ENCODE measurements at places on chromosomes 11 and 22.

DNA sequence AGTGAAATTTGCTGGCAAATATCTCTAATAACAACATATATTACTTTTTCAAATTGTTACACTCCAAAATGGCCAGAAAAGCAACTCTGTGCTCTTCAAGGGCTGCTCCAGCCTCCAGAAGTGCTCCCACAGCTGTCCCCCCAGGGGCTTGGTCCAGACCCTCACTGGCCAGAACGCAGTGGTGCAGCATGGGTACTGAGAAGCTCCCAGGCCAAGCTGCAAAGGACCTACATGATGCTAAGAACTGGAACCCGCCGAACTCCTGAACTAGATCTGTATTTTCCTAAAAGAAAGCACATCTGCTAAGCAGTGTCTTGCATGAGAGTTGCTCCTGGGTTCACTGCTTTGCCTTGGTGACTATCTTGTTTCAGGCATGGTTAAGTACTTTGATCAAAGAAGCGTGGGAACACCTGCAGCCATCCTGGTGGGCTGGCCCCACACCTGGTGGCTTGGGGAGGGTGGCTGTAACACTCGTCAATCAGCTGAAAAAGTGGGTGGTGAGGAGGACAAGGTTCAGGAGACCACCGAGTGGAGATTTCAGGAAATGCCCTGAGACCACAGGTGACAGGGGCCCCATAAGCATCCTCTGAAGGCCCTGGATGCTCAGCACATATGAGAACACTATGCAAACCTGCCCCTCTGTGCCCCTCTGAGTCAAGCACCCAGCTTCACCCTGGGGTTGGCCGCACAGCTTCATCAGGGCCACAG lies 72.7 kb upstream of the PITPNB start:
- no peak for DNase-seq

GRCh38 chr22:32996702-32997101 lies 61.5 kb downstream of the SYN3 start:
- DNase-seq: peak; percentile 85

- DNase-seq: peak; percentile 94
Observed at GRCh38 chr11:2945031-2945756, 16.0 kb upstream of the PHLDA2 start.

DNA sequence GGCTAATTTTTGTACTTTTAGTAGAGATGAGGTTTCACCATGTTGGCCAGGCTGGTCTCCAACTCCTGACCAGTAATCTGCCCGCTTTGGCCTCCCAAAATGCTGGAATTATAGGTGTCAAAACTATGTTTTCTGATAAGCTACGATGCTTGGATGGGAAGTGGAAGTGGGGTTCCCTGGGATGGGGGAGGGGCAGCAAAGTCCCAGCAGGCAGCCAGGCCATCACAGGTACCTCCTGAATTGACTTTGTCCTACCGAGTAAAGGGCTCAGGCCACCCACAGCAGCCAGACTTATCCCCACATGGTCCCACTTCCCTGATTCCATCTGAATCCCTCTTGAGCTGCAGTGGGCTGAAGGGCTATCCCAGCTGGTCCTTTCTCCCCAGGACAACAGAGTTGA lies 6.9 kb downstream of the FTH1 start:
- no peak for DNase-seq

DNA sequence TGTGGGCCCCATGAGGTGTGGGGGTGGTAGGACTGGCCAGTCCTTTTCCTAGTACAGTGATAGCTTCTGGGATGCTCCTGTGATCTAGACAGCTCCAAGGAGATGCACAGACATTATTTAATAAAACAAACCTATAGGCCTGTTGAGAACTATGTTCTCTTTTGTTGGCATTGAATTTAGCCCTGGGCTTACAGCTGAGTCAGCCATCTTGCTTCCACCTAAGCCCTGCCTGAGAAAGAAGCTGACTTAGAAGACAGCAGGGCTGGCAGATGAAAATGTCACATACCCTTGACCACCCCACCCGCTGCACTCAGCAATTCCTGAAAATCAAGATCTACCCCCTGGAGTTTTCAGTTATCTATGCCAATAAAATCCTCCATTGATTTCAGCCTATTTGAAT lies 353.2 kb downstream of the CADM1 start:
- DNase-seq: no peak

GRCh38 chr22:39405346-39406085 lies 5.9 kb downstream of the TAB1 start:
- peak; percentile 51 for DNase-seq

DNA sequence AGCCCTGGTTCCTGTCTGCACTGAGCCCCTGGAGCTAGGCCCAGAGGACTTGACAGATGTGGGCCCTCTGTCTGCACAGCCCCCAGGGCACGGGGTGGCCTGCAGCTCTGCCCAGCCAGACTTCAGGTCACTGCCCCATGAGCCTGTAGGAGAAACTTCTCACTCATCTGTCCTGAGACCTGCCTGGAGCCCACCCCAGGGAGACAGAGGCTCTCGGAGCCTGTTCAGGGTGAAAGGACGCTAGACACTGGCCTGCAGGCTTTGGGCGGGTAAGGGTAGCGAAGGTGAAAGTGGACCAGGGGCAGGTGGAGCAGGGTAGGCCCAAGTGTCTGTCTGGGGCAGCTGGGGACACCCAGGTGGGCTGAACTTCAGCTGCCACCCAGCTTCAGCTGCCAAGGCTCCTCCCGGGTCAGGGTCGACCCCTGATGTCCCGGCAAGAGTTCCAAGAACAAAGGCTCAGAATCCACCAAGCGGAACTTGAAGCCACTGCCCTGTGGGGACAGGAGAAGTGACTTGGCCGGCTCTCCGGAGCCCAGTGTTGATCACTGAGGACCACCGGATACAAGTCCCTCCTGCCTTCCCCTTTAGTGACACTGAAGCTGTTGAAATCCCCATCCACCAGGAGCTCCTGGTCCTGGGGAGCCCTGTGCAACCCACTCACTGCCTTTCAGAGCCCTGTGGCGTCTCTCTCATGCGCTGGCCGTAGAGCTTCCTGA lies 90.3 kb downstream of the KCNQ1 start:
- DNase-seq: peak; percentile 53

DNA sequence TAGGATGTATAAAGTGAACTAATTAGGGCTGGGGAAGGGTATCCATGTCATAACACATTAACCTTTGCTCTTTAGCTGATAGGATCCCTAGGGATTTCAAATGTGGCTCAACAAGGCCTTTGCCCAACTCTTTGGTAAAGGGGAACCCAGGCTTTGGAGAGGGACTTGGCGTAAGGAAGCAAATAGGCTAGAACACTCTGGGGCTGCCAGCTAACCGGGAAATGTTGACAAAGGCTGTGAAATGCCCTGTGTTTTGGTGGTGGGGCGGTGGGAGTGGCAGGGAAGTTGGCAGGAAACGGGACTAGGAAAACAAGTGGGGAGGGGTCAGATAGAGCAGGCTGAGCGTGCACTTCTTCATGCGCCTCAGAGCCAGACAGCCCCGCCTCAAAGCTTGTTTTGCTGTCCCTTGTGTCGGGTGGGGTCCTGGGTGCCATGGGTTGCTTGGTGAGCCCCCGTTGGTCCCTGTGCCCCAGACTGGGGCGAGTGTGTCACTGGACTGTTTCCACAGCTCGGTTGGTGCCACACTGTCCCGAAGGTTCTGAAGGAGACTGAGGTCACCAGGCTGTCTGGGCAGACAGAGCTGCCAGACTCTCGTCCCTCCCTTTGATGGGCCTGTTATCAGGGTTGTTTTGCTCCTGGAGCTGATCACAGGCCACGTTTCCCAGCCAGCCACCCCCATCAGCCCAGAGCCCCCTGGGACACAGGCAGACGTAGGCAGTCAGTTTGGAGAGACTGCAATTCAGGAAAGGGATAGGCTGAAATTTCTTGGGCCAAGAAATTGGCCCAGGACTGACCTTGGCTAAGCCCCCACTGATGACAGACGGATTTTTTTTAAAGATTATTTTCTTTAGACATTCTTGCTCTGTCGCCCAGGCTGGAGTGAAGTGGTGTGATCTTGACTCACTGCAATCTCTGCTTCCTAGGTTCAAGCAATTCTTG lies 19.6 kb downstream of the KCTD21 start:
- peak; percentile 94 for DNase-seq

DNA sequence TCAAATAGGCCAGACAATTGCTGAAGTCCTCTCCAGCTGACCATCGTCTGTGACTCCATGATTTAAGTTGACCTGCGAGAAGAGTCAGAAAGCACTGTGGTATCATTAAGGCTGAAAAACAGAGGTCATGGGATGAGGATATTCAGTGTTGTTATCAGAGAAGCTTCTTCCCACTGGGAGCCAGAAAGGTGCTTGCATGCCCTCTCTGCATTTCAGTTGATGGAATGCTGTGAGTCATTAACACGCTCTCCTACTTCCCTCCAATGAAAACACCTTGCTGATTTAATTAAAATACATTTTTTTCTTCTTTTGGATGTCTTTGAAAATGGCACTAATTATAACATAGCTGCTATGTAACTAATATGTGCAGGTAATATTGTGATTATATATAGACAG lies 667.0 kb downstream of the NTM start:
- no peak for DNase-seq

GRCh38 chr11:116481126-116481675 lies 291.6 kb downstream of the BUD13 start:
- no peak for DNase-seq

- no peak for DNase-seq
Observed at GRCh38 chr11:112004389-112004788, 20.8 kb upstream of the DLAT start.

- no peak for DNase-seq
Observed at GRCh38 chr11:4921796-4922195, 2.3 kb downstream of the OR51G1 start.

- DNase-seq: no peak
Observed at GRCh38 chr22:28279888-28280287, 360.8 kb upstream of the PITPNB start.

- no peak for DNase-seq
Observed at GRCh38 chr11:118216621-118217481, 8.0 kb downstream of the JAML start.

GRCh38 chr22:24474649-24475255 lies 20.4 kb upstream of the UPB1 start:
- DNase-seq: no peak

- DNase-seq: no peak
Observed at GRCh38 chr22:42819412-42820044, 37.5 kb downstream of the ARFGAP3 start.

GRCh38 chr11:83927422-83927821 lies 641.3 kb upstream of the CCDC90B start:
- no peak for DNase-seq

DNA sequence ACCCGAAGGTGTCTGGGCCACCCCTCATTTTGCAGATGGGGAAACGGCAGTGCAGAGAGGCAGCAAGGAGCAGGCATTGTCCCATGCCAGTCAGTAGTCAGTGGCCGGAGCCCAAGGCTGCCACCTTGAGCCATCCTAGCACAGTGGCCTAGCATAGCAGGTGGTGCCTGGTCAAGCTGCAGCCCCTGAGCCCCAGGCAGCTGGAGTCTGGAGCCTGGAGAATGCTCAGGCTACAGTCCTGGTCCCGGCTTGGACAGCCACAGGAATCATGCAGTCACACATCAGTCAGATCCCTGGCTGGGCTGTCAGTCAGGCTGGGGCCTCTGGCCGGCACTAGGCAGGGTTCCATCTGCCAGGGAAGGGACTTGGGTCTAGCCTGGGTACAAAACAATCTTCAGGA lies 18.6 kb downstream of the KCNC1 start:
- DNase-seq: peak; percentile 2

DNA sequence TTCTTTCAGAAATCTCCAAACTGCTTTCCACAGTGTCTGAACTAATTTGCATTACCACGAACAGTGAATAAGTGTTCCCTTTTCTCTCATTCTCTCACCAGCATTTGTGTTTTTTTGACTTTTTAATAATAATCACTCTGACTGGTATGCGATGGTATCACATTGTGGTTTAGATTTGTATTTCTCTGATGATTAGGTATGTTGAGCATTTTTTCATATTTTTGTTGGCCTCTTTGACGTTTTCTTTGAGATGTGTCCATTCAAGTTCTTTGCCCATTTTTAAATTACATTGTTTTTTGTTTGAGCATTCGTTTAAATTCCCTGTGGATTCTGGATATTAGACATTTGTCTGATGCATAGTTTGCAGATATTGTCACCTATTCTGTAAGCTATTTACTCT lies 1639.6 kb upstream of the TENM4 start:
- no peak for DNase-seq

- DNase-seq: no peak
Observed at GRCh38 chr22:22469527-22469926, 39.0 kb downstream of the ZNF280B start.

DNA sequence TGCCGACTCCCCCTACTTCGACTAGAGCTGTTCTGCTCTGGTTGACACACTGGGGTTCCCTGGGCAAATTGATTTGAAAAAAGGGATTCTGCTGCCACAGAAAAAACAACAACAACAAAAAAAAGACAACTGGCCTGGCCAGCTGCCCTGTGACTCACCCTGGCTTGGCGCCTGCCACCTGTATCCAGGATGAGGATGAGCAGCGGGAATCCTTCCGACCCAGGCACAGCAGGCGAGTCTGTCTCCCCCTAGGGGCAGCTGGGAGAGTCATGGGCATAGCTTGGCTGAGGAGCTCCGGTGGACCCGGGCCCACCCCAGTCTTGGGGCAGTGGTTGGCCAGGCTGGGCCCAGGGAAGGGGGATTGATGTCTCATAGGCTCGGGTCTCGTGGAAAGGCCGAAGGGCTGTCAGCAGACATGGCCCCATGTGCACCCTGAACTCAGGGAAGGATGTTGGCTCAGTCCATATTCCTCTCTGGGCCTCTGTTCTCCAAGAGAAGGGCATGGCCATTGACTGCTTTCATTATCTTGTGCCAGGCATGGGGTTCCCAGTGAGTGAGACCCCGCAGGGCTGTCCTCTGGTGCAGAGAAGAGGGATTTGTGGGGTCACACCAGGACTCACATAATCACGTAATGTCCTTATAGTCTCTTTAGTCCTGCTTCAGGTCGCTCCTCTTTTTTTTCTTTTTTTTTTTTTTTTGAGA lies 10.4 kb upstream of the SUN2 start:
- no peak for DNase-seq

DNA sequence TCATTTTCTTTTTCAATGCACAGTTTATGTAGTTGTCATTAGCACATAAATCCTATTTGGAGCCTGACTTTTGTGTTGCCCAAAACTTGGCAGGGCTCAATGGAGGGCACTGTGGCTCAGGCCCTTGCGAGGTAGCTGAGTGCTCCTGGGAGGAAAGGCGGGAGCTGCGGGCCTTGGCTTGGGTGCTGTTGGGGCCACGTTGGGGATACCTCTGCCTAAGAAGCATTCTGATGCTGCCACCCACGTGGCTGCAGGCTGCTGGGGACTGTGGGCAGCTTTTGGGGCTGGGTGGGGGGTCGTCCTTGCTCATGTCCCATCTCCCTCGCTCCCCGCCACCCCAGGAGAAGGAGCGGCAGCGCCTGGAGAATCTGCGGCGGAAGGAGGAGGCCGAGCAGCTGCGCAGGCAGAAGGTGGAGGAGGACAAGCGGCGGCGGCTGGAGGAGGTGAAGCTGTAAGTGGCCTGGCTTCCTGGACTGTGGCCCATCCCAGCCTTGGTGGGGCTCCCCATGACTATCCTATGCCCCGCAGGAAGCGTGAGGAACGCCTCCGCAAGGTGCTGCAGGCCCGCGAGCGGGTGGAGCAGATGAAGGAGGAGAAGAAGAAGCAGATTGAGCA lies 20.9 kb downstream of the INCENP start:
- DNase-seq: no peak

- DNase-seq: no peak
Observed at GRCh38 chr11:11988099-11988651, 20.3 kb downstream of the DKK3 start.

GRCh38 chr11:39678996-39679395 lies 1780.5 kb downstream of the LRRC4C start:
- DNase-seq: no peak

GRCh38 chr11:127993788-127994187 lies 593.6 kb downstream of the ETS1 start:
- DNase-seq: no peak

GRCh38 chr11:124600621-124601320 lies 10.5 kb upstream of the PANX3 start:
- no peak for DNase-seq
